OCI-M1 (cell line): ENCODE measurements at places on chromosomes 7 and 10.

- DNase-seq: no peak
Measured at GRCh38 chr7:31043051-31043471, 9.0 kb upstream of the ADCYAP1R1 start.

- DNase-seq: no peak
Measured at GRCh38 chr7:46139079-46139478, 218.0 kb upstream of the IGFBP3 start.

GRCh38 chr7:73823873-73824592, 6.8 kb upstream of the CLDN4 start:
- no peak for DNase-seq

- no peak for DNase-seq
Measured at GRCh38 chr7:55474944-55475854, 97.1 kb downstream of the VOPP1 start.

- DNase-seq: no peak
Measured at GRCh38 chr10:30991647-30992011, 40.0 kb downstream of the ZNF438 start.

- DNase-seq: no peak
Measured at GRCh38 chr7:2661602-2662272, 26.3 kb upstream of the AMZ1 start.

GRCh38 chr7:27156916-27157701, 634 bp upstream of the HOXA7 start:
- DNase-seq: no peak

- no peak for DNase-seq
Measured at GRCh38 chr7:40220421-40220911, 85.7 kb downstream of the SUGCT start.

GRCh38 chr7:94060752-94061151, 56.6 kb upstream of the BET1 start:
- DNase-seq: no peak

DNA sequence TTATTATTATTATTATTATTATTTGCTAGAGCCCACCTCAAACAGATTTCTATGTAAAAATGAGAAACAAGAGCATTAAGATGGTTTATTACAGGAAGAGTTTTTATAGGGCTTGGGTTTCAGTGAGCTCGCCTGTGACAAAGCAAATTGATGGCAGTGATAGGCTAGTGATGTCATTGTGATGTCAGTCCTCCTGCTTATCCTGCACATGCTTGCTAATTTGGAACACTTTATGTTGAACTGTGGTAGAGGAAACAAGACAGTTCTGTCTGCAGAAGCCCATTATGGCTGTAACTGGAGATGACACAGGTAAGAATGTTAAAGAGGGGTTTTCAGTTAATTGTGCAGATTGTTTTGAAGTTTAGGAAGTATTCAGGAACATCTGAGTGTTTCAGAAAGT, 68.3 kb downstream of the CREM start:
- DNase-seq: peak; percentile 62

DNA sequence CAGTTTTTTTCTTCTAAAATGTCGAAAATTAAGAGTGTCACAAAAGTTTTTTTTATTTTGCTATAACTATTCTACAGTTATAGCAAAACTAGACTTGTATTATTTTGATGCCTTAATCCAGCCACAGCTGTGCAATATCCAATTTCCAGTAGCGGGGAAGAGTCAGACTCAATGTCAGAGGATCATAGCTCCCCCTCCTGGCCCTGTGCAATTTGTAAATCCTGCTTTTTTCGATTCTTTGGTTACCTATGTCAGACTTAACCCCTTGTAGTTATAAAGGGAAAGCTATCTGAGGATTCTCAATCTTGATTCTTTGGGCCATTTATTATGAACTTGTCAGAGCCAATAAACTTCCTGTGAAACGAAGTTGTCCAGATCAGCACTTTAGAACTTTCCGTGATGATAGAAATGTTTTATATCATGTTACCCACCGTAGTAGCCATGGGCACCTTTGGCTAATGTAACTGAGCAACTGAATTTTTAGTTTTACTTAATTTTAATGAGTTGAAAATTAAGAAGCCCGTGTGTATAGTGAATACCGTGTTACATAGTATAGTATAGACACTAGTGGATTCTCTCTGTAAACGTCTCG, 87.7 kb upstream of the PRKCQ start:
- peak; percentile 78 for DNase-seq

DNA sequence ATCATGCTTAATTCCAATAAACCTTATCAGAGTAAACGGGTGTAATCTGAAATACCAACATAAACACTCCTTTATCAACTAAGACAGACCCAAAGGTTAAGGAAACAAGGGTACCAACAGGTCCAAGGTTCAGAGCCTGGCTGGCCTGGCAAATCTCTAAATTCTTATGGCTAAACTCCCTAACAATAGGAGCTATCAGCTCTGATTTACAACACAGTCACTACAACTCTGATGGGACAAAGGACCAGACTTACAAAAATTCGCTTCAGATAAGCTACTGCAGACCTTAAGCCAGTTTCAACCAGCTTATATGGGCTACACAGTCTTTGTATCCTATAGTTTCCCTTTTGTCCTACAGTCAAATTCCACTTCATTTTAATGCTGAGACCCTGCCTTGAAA, 381.9 kb downstream of the ZWINT start:
- DNase-seq: no peak

DNA sequence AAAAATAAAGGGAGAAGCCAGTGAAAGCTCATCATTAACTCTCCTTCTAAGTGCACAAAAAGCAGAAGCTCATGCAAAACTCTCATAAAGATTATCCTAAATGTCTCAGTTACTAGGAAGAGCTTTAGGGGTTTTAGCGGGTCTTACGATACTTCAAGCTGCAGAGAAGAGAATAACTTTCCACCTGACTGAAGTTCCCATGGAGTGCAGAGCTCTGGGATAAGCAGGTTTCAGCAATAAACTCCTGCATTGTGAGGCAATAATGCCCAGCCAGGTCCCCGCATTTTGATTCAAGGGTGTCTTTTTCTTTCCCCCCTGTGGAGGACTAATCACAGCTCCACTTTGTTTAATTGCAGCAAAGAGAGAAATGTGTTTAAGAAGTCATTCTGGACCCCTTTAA, 241.9 kb upstream of the SP8 start:
- DNase-seq: no peak

DNA sequence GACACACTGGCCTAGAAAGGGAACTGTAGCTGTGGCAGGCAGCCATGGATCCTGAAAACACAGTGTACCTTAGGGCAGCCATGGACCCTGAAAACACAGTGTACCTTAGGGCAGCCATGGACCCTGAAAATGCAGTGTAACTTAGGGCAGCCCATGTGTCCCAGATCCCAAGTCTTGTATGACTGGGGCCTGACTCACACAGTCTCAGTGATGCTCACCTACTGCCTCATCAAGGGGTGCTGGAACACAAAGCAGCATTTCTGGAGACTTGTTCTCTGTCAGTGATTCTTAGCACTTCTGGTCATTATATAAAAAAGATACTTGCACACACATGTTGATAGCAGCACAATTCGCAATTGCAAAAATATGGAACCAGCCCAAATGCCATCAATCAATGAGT, 70.2 kb upstream of the LAMB4 start:
- DNase-seq: no peak

- no peak for DNase-seq
Measured at GRCh38 chr10:110285501-110285900, 19.2 kb downstream of the SMNDC1 start.

- peak; percentile 87 for DNase-seq
Measured at GRCh38 chr10:84429926-84430520, 101.6 kb downstream of the CCSER2 start.

DNA sequence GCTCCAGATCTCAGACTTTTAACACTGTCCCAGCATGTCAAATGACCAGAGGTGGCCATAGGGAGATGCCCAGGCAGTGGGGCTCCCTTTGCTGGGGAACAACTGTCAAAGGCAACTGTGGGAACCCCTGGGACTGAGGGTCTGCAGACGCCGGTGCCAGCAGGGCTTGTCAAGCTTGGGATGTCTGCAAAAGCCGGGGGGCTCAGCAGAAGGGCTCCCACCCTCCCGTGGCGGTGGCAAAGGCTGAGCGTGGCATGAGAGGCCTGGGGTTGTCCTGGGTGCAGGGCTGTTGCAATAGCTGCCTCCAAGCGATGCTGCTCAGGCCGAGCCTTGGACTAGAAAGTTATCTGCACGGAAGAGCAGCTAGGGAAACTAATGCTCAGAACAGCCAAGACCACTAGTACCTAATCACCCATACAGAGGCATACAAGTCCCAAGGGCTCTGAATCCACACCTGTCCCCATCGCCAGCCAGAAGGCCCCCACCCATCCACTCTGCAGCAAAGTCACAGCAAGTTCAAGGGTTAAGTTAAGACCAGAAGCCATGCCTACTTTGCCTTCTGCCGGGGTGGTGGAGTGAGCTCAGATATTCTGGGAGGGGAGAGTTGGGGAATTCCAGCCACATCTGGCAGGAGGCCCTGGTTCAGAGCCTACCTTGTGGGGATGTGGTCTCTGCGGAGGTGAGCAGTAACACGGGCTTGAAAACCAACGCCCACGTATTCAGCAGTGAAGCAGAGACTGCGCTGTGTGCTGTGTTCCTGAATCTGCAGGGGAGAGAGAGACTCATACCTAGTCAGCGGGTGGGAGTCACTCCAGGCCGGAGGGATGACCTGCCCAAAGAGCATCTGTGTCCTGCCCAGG, 4.6 kb downstream of the SH2B2 start:
- no peak for DNase-seq

DNA sequence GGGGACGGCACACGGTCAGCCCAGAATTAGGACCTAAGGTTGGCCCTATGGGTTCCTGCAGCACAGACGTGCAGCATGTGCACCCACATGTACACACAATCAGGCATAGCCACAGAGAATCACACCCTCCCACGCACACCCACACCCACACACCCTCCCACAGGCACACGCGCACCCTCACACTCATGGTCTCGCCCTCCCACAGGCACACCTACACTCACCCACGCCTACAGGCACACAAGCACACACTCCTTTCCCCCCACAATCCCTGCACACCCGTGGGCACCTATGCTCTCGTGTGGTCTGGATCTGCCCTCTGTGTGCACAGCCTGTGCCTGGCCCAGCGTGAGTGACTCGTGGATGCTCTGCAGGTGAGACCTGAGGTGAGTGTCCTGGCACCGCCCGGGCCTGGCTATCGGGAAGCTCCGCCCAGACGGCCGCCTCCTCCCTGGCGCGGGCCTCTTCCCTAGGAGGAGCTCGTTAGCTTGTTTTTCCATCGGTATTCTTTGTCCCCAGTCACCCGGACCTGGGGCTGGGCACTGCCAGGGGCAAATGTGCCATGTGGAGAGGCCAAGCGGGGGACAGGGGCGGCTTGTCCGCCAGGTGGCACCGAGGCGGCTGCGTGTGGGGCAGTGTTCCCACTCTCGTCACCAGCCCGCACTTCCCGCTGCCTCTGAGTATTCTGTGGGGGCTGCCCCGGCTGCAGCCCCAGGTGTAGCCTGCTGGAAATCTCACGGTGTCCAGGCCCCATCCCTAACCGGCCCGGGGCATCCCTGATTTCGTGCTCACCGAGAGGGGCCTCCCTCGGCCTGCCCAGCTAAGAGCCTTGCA, 110.2 kb upstream of the FAM20C start:
- no peak for DNase-seq

- peak; percentile 25 for DNase-seq
Measured at GRCh38 chr7:156473476-156474240, 166.9 kb upstream of the RNF32 start.

DNA sequence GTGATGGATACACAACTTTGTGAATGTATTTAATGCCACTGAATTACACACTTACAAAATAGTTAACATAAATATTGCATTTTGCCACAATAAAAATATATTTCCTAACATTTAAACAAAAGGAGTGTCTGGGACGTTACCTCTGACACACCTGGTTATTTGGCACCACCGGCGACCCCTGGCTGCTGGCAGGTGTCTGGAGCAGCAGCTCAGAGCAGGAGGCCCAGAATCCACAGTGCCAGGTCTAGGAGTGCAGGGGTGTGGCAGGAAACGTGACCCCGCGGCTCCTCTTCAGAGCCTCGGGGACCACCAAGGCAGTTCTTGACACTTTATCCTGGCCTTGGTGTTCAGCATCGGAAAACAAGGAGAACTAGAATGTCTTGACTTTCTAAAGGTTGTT, 46.3 kb downstream of the MGMT start:
- no peak for DNase-seq

DNA sequence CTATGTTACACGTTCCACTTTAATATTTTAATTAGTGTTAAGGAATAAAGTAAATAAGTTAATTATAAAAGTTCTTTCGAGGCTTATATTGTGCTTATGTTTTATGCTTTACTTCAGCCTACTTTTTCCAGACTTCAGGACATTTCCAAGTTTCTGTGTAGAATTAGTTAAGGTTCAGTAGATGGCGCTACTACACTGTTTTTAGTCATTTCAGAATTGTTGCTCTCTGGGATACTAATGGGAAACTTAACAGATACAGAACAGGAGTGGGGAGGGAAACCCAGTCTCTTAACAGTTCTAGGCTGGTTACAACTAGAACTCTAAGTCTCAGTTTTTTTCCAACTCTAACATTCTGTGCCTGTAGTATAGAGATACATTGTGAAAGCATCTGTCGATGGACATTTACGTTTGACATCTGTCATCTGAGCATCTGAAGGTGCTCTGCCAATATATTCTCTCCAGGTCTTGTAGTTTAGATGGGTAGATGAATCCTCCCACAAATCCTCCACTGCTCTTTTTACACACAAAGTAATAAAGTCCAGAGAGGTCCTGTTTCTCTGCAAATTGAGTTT, 56.8 kb upstream of the FAM171A1 start:
- DNase-seq: peak; percentile 81

GRCh38 chr7:67608806-67609205, 612.2 kb downstream of the TYW1 start:
- DNase-seq: no peak

DNA sequence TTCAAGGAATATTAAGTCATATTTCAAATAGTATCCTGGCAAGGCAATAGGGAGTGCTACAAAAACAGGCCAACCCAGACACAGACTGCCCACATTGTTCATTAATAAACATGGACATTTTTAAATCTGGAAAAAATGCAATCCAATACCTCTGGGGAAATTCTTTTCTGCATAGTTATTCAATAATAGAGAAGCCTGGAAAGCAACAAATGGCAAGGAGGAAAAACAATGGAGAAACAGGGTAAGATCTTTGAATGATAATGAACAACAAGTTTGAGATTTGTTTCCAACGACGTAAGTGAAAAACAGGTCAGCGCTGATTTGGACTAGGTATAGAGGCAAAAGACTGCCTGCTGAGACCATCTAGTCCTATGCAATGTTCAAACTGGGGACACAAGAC, 44.7 kb upstream of the ZNF800 start:
- DNase-seq: no peak

GRCh38 chr7:121266307-121266894, 62.4 kb upstream of the WNT16 start:
- no peak for DNase-seq

DNA sequence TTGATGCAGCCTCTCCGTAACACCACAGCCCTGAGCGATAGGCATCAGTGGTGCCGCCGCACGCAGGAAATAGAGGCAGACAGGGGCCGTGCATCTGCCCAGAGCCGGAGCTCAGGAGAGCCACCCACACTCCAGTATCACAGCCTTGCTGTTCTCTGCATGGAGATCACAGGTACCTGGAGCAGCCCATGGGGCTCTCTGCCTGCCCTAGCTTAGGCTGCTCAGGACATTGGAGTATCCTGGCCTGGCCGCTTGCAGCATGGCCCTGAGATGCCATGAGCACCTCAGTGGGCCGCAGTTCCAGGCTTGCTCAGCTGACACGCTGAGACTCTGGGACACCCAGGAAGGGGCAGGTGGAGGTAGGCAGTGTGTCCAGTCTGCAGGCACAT, 47.0 kb downstream of the ELFN1 start:
- DNase-seq: no peak
